GF-D8 (cell line): ENCODE measurements at places on chromosomes 11 and 22.

DNA sequence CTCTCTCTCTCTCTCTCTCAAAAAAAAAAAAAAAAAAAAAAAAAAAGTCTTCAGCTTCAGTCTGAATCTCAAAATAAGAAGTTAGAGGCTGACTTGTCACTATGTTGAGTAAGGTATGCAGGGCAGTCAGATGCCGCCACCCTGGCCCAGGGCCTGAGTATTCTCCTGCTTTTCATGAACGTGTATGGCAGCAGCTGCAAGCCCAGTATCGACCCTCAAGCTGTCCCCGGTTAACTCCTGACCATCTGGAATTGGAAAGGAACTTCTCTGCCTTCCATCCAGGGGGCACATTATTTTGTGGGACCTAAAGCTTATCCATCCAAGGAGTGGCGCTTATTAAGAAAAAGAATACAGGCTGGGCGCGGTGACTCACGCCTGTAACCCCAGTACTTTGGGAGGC lies 11.4 kb downstream of the MRGPRD start:
- DNase-seq: no peak

- DNase-seq: no peak
Observed at GRCh38 chr22:17228725-17229126, 9.5 kb upstream of the ADA2 start.

GRCh38 chr22:31995807-31996206 lies 47.3 kb upstream of the SLC5A1 start:
- no peak for DNase-seq

GRCh38 chr22:36577019-36577418 lies 48.1 kb upstream of the EIF3D start:
- no peak for DNase-seq

- DNase-seq: no peak
Observed at GRCh38 chr11:128305588-128305987, 281.8 kb downstream of the ETS1 start.

DNA sequence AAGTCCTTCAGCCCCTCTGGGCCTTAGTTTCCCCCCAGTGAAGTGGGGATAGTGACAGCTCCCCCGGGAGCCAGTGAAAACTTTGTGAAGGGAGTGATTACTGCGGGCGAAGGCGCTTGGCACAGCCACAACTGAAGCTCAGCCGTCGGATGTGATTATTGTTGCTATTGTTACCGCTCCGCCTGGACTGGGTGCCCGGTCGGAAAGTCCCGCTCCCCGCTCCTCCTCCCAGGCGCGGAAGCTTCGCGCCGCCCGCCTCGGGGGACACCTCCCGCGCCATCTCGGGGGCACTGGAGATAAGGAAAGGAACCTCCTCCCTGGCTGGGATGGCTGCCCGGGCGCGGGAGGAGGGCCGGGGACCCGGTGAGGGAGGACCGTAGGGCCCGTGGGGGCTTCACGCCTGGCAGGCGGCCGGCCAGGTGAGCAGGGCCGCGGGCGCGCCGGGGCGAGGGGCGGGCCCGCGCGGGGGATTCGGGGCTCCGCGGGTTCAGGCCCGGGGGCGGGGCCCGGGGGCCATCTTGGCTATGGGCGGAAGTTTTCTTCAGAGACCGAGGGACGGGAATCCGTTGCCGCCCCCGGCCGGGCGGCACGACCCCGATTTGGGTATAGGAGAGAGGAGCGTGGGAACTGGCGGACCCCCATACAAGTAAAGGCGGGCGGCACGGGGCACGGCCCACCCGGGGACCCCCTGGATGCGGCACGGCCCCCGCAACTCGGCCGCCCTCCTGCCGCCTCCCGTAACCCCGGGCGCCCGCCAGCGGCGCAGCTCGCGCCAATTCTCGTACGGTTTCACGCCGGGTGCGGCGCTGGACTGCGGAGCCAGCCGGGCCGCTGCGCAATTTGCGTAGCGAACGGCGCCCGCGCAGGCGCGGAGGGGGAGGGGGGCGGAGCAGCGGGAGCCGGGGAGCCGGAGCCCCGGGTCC lies at the start of gene GPR137:
GPR137 (plus strand) TSS at position 887 of the 923 bp plus-strand sequence. CDS start 677 bp downstream, outside the sequence.
- peak; percentile 30 for DNase-seq

DNA sequence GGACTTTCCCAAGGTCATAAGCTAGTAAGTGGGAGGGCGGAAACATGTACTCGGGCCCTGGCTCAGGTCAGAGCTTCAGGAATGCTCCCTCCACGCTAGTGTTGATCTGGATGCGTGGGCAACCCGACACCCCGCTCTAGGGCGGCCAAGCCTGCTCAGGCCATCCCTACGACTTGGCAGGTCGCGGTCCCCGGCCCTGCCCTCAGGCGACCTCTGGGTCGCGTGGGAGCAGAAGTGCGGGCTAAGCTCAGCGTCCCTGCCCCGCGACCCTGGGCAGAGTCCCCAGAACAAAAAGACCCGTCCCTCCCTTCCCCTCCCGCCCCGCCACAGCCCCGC lies 781 bp upstream of the TEF start:
- DNase-seq: no peak

- DNase-seq: no peak
Observed at GRCh38 chr11:2210366-2211112, 38.9 kb upstream of the TH start.

- no peak for DNase-seq
Observed at GRCh38 chr11:57322256-57323166, 2.2 kb downstream of the TNKS1BP1 start.

GRCh38 chr11:111439901-111440300 lies 60.8 kb upstream of the POU2AF1 start:
- no peak for DNase-seq
